ENCODE measurements at places on chromosomes 7 and 10. TPM values are rescaled to one million over a fixed set of nuclear protein-coding genes. Genes with fewer than 3 reads are reported as not detected.

- DNase-seq, result peak; percentile 14
Observed at GRCh38 chr7:133851411-133851810, 275.7 kb upstream of the LRGUK start.

GRCh38 chr10:97332591-97333350 is 1.8 kb downstream of the FRAT2 start:
- peak; percentile 76 for DNase-seq

- no peak for DNase-seq
Observed at GRCh38 chr7:38585572-38586354, 45.4 kb downstream of the AMPH start.

- DNase-seq, result peak; percentile 37
Observed at GRCh38 chr7:117673839-117674238, 194.0 kb downstream of the CFTR start.

DNA sequence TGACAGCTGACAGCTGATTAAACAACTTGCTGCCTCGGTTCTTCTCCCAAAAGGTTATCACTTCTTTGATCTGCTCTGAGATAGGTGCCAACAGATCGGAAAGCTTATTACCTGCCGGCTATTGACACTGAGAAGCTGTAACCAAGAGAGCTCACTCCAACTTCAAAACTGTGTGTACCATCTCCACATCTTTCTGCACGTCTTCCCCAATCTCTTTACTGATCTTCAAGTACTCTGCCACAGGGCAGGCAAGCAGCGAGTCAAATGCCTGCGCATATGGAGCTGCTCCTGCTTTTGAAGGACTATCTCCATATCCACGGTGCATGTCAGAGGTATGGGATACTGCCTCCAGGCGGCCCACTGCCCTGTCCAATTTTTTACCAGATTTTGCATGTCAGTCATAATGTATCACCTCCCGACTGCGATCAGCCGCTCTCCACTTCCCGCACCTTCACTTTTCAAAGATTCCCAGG is 352 bp upstream of the ZNF485 start:
- DNase-seq, result no peak

- DNase-seq, result peak; percentile 55
Observed at GRCh38 chr7:141654551-141654950, 47.4 kb downstream of the DENND11 start.

DNA sequence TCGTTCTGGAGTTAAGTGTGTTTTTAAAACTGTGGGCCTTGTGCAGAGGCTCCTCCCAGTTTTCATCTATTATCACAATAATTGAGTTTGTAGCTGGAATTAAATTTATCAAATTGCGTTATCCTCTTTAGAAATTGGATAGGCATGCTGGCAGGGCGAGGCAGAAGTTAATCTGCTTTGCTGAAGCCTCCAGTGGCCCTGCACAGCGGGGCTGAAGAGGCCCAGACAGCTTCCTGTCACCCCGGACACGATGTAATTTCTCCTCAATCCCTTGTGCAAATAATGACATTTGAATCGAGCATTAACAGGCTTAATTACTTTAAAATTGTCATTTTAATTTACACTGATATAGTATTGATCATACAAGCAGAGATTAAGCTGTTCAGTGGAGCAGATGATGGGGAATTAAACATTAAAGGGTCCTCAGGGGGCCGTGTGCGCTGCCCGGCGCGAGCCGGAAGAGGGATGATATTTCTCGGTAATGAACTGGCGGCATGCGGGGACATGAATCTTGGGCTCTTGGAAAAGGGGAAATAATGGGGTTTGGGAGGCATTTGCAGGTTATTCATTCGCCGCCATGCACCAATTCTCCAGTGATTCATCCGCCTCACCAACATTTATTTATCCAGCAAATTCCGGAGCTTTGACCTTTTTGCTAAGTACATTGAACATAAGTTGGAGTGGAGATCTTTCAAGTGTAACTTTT is 118.5 kb downstream of the NKX6-2 start:
- DNase-seq, result no peak

DNA sequence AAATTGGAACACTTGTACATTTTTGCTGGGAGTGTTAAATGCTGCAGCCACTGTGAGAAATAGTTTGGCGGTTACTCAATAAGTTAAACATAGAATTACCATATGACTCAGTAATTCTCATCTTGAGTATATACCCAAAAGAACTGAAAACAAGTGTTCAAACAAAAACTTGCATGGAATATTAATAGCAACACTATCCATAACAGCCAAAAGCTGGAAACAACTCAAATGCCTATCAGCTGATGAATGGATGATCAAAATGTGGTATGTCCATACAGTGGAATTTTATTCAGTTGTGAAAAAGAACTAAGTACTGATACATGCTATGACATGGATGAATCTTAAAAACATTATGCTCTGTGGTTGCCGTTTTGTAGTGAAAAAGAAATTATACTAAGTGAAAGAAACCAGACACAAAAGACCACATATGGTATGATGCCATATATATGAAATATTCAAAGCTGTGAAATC is 63.0 kb upstream of the SP4 start:
- DNase-seq, result peak; percentile 45

DNA sequence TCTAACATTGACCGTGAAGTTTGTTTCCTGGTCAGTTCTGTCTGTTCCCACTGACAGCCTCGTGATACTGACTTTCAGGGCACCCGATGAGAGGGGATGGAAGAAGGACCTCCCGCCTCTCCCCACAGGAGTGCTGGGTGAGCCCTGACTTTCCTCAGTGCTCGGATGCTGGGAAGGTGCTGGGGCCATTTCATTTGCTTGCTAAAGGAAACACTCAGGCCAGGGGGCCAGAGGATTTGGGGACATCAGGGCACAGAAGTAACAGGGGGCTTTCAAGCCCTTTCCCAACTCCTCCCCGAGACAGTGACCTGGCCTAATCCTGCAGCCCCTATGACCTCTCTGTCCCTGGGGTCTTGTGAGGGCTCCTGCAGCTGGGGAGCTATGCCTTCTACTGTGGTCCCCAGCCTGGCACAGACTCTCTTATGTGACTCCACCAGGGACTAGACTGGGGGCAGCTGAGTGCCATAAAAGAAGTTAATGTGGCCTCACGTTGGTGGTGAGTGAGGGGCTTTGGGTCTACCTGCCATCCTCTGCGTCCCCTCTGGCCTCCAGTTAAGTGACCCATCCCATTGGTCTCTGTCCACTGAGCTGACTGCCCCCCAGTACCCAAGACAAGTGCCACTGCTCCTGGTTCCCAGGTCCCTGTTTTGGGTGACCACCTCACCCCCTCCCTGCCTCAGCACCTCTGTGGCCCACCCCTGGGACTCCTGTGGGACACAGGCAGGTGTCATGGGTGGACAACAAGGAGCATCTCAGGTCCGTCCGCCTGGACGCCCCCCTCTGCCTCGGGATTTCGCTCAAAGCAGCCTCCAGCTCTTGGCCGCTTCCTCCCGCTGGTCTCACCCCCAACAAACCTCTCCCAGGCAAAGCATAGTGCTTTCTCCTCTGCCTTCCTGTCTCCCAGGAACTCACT is 33.4 kb upstream of the HSPA12A start:
- no peak for DNase-seq

GRCh38 chr10:50437248-50437647 is 185.9 kb upstream of the ASAH2 start:
- no peak for DNase-seq

- DNase-seq, result peak; percentile 42
Observed at GRCh38 chr7:135862586-135863340, 114.2 kb upstream of the FAM180A start.

- DNase-seq, result no peak
Observed at GRCh38 chr7:45713669-45714520, 139.7 kb downstream of the ADCY1 start.

DNA sequence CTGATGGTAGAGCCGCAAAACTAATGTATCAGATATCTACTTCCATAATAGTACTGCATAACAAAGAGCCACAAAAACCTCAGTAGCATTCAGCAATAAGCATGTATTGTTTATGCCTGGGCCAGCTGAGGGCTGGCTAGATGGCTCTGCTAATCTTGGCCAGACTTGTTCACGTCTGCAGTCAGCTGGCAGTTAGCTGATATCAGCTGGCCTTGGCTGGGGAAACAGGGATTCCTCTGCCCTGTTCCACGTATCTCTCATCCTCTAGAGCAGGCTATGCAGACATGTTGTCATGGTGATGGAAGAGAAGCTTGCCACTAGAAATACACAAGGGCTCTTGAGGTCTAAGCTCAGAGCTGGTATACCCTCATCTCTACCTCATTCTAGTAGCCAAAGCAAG is 62.9 kb downstream of the GRM8 start:
- DNase-seq, result no peak

DNA sequence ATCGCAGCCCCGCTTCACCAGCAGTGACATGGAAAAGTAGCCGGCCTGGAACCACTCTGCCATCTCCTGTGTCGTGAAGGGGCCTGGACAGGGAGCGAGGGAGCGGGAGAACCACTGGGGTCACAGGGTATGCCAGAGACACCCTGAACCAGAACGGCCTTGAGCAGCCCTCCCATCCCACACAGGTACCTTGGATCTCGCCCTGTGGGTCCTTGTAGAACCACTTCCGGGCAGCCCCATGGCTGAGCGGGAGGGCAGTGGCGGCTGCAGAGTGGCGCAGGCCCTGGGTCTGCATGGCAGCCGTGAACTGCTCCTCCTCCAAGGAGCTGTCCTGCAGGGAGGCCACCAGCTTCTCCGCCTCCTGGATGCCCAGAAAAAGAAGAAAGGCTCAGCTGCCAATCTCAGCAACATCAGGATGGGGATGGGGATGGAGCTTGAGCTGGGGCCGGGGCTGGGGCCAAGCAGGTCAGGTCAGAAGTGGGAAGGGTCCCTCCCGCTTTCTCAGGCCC is 9.5 kb downstream of the GIGYF1 start:
- no peak for DNase-seq

DNA sequence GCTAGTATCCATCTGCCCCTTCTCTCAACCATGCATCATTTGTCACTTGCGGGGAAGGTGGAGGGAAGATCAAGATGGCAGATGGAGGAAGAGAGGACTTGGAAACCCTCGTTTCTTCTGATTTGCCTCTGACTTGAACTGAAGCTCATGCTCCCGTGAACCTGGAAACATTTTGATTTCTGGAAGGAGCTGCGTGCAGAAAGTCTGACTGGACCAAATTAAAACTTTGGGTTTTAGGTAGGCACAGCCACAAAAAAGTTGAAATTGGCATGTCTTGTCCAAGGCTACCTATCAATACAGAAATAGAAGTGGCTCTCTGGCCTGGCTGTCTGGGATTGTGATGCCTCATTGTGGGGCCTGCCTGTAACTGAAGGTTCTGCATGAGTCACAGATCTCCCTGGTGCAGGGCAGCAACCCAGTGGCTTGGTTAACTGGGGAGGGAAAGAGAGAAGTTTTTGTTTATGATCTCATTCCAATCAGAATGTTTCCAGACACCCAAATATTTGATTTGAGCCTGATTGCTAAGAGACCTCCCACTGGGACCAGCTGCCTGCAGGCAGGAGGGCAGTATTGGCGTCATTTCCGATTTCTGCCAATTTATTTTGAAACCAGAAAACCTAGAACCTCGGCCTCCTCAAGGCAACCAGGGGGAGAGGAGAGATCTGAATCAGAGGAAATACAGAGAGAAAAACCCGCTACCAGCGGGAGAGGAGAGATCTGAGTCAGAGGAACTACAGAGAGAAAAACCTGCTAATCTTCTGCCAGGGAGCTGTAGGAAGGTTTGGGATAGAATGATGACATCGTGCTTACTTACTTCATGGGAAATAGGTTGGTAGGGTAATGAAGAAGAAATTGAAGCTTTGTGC is 363.6 kb downstream of the ANKRD30A start:
- peak; percentile 94 for DNase-seq

DNA sequence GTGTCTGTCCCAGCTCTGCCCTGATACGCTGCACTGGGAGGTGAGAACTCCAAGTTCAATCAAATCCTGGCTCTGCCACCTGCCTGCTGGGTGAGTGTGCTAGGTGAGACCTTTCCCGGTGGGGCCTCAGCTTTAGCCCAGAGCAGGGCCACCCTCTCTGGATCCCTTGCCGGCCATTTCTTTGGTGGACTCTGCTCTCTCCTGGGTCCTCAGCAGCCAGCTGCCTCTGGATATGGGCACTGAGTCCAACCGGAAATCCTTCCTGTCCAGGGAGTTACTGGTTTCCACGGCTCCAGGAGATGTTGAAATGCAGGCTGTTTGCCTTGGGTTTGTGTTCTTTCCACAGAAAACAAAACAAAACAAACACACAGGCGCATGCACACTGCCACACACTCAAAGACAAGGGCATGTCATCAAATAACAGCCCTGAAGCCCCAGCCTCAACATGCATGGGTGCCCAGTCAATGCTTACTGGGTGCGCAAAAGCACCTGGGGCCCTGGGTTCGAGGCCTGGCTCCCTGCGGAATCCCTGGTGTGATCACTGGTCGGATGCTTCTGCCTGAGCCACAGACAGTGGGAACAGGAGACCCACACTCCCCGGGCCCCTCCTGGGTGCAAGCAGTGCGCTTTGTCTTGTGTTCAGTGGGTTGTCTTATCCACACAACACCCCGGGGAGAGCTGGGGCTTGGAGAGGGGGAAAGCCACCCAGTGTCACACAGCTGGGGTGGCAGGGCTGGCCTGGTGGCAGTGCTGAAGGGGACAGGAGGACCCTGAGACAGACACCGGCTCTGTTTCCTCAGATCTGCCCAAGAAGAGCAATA is 33.1 kb downstream of the PPIF start:
- DNase-seq, result no peak

DNA sequence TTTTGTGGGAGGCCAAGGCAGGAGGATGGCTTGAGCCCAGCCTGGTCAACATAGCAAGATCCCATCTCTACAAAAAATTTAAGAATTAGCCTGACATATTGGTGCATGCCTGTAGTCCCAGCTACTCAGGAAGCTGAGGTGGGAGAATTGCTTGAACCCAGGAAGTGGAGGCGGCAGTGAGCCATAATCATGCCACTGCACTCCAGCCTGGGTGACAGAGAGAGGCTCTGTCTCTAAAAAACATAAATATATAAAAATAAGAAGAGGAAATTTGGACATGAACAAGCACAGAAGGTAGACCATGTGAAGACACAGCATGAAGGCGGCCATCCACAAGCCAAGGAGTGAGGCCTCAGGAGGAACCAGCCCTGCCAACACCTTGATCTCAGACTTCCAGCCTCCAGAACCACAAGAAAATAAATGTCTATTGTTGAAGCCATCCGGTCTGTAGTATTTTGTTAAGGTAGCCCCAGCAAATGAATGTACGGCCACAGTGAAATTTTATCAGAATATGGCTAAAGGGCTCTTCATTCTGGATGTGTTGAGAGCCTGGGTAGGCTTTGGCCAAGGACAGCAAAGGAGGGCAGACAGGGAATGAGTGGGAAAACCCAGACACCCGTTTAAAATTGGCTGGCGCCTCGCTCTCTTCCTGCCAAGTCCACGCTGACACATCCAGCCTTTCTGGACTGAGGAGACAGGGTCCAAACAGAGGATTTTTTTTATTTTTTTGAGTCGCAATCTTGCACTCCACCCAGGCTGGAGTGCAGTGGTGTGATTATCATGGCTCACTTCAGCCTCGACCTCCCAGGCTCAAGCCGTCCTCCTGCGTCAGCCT is 12.9 kb upstream of the GRID2IP start:
- DNase-seq, result no peak

- peak; percentile 66 for DNase-seq
Observed at GRCh38 chr7:101743241-101743994, 74.0 kb upstream of the CUX1 start.

GRCh38 chr7:95596198-95597063 is at the start of gene PDK4:
TSS of gene PDK4 (minus strand) at chr7:95596516. CDS start at chr7:95596293, 223 bp downstream.
- DNase-seq, result peak; percentile 1

The PNLIPRP2 gene
- total RNA-seq, result not detected

The AKR1E2 gene
- 20.5 TPM for total RNA-seq

The GPAM gene
- total RNA-seq, result 11.5 TPM

The GRID2IP gene
- not detected for total RNA-seq

The TMEM254 gene
- total RNA-seq, result 15.5 TPM

The H2BK1 gene
- total RNA-seq, result not detected

Measured in mammary epithelial cell (primary cell).